ENCODE measurements at places on chromosomes 3 and 15. TPM values are rescaled to one million over a fixed set of nuclear protein-coding genes. Genes with fewer than 3 reads are reported as not detected.

DNA sequence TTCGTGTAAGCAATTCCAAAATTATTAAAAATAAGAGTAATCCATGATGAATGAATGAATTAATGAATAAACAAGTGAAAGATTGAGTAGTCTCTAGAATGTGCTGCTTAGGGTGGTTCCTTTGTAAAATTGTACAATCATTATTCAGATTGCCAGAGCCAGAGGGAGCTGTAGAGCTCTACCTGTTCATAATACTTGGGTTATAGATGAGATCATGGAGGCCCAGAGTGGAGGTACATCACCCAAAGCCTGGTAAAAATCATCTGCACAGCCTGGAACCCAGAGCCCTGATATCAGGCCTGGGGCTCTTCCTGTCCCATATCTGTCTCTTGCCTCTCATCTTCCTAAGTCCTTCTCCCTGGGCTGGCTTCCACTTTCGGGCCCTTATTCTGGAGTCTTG lies 297.2 kb downstream of the RPLP1 start:
- no peak overlapping the region for H3K27ac ChIP-seq
- no peak for DNase-seq
- H3K4me1 ChIP-seq, result peaks cover 25% of the 10 kb centered on the region
- no peaks in the 10 kb centered on the region for H3K36me3 ChIP-seq

DNA sequence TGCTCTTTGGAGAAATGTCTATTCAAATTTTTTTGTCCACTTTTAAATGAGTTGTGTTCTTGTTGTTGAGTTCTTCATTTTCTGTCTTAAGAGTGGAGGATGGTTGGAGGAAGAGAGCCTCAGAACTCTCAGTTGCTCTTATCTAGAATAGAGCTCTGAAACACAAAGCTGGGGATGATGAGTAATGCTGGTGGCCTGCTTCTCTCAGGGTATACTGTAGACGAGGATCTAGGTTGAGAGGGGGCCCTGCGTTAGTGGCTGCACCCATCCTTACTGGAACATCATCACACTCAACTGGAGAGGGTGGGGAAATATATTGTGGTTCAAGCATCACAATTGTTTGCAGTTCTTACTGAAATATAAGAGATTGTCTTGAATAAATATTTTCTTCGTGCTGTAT lies 1.8 kb downstream of the SPTSSB start:
- H3K27me3 ChIP-seq, result peaks cover 17% of the 10 kb centered on the region
- DNase-seq, result no peak
- H3K4me3 ChIP-seq, result no peak overlapping the region
- no peaks in the 10 kb centered on the region for H3K36me3 ChIP-seq
- H3K4me1 ChIP-seq, result peaks cover 16% of the 10 kb centered on the region

GRCh38 chr15:80693682-80694610 lies 1.2 kb upstream of the ABHD17C start:
- peaks cover 17% of the 10 kb centered on the region for H3K4me1 ChIP-seq
- peak overlapping the region; percentile 60 for H3K4me3 ChIP-seq
- no peak for DNase-seq

The LRRC31 gene
- total RNA-seq, result not detected

DNA sequence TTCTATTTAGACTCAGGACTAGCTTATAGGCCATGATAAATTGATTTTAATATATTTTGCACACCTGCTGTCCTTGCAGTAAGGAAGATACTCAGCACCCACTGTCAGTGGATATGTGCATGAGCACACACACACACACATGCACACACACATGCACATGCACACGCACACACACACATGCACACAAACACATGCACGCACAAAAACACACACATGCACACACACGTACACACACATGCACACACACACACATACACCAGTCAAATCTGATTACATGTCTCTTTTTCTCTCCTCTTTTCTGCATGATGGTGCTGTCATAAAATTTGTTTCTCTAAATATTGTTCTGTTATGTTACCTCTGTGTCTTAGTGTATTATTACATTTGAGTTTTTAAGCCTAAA lies 87.3 kb upstream of the OSTN start:
- no peak for DNase-seq
- no peaks in the 10 kb centered on the region for H3K36me3 ChIP-seq
- no peaks in the 10 kb centered on the region for H3K4me1 ChIP-seq
- H3K4me3 ChIP-seq, result no peak overlapping the region
- no peak overlapping the region for H3K27ac ChIP-seq
- H3K27me3 ChIP-seq, result no peaks in the 10 kb centered on the region

DNA sequence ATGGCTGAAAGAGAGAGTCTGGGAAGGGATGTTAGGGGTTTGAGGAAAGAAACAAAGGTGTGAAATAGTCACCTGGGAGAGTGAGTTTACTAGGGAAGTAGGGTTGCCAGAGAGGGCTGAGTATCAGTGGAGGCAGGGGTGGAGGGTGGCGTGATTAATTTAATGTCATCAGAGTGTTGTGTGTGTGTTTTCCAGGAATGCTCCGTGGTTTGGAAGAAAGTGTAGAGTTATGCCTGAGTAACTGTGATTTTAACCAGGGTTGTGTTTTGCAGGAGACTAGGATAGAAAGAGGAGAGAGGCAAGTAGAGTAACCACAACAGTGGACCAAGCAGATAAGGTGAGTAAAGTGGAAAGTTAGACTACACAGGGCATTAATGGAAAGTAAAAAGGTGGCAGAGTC lies 27.2 kb downstream of the PLD1 start:
- no peaks in the 10 kb centered on the region for H3K27me3 ChIP-seq
- H3K4me1 ChIP-seq, result no peaks in the 10 kb centered on the region
- no peaks in the 10 kb centered on the region for H3K36me3 ChIP-seq
- no peak overlapping the region for H3K4me3 ChIP-seq

- H3K36me3 ChIP-seq, result no peaks in the 10 kb centered on the region
- no peaks in the 10 kb centered on the region for H3K4me1 ChIP-seq
- H3K27me3 ChIP-seq, result no peaks in the 10 kb centered on the region
These were observed 66.5 kb upstream of the DAZL start for GRCh38 chr3:16671690-16672089.

DNA sequence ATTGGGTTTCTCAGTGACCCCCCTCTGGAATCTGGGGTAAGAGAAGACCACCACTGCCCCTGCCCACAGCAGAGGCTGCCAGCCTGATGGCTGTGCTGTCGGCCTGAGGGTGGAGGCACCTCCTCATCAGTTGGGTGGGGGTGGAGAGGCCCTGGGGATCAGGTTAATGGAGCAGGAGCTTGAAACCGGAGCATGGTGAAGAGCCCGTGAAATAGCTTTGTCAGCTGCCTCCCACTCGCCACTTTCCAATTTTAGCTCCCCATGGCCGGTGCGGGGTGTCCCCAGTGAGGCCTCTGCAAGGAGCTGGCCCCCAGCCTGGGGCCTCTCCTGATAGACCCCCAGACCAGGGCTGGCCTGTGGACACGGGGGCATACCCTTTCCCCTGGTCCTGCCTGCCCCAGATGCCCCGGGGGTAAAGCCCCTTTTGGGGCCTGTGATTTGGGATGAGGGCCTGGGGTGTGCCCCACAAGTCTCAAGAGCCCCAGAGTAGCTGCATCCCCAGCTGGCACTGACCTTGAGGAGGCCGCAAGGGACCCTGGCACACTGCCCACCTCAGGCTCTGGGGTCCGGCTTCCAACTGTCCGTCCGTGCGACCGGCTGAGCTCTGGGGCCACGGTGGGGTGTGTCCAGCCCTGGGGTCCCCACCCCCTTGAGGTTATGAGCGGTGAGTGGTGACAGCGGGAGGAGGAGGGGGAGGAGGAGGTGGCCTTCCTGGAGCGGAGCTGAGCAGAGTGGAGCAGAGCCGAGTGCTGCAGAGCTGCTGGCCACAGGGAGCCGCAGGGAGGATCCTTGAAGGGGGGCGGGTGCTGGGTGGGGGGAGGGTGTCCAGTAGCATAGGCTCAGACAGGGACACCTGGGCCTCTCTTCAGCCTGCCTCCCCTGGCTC lies at the start of gene HHATL:
Gene HHATL, minus strand, starts transcription at position 733 of the 886 bp plus-strand sequence. CDS start 1,972 bp downstream, outside the sequence.
- H3K4me3 ChIP-seq, result no peak within 1 kb of the TSS
- H3K27ac ChIP-seq, result no peak within 1 kb of the TSS

GRCh38 chr15:46312133-46312740 lies 677.4 kb downstream of the SQOR start:
- H3K36me3 ChIP-seq, result no peaks in the 10 kb centered on the region
- no peaks in the 10 kb centered on the region for H3K4me1 ChIP-seq
- H3K4me3 ChIP-seq, result no peak overlapping the region

The PDZRN3 gene
- total RNA-seq, result not detected

DNA sequence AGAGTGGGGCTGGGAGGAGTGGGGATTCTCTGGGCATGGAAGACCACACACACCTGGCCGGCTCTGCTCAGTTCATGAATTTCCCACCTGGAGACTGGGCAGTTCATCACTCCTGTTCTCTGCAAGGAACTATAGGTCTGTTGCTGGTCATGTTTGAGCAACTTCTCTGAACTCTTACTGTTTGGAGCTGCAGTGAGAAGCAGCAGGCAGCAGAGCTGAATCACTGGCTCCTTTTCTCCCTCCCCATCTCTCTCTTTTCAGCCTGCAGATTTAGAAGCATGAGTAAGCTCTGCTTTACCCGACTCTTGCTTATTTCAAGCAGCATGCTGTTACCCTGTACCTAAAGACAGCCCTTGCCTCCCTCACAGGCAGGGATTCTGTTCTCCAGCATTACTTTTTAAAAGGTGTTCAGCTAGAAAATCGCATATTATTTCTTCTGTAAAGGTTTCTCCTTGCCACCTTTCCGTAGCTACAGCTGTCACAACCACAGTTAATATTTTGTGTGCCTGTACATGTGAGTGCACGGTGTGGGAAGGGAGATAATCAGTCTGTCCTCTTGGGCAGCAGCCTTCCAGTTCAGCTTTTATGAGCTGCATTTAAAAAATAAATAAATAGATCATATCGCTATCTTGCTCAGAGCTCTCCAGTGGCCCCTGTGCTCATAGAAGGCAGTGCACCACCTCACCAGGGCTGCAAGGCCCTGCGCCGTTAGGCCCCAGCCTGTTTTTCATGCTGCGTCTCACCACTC lies 131.6 kb downstream of the CHCHD6 start:
- no peak overlapping the region for H3K4me3 ChIP-seq
- H3K27ac ChIP-seq, result no peak overlapping the region
- no peaks in the 10 kb centered on the region for H3K4me1 ChIP-seq
- no peak for DNase-seq
- H3K27me3 ChIP-seq, result no peaks in the 10 kb centered on the region
- H3K36me3 ChIP-seq, result no peaks in the 10 kb centered on the region

DNA sequence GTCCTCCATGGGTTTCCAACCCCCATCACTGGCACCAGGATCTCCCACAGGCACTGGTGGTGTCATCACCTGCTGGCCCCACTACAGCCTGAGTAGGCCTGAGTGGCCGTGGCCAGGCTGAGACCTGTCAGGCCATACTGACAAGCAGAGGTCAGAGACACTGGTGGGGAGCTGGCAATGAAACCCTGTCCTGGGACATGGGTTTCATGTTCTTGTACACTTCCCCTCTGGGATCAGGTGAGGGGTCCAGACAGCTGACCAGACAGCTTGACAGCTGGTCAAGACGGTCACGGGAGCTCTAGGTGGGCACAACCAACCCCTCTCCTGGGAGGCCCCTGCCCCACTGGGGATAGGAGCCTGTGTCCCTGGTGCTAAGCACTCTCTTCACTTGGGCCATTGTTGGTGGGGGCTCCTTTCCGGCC lies 13.1 kb downstream of the ZBTB47 start:
- no peak overlapping the region for H3K4me3 ChIP-seq
- DNase-seq, result no peak
- no peaks in the 10 kb centered on the region for H3K36me3 ChIP-seq
- no peaks in the 10 kb centered on the region for H3K4me1 ChIP-seq

GRCh38 chr3:192395506-192395905 lies 331.8 kb downstream of the FGF12 start:
- no peaks in the 10 kb centered on the region for H3K4me1 ChIP-seq
- no peak overlapping the region for H3K4me3 ChIP-seq
- no peak for DNase-seq

- H3K27me3 ChIP-seq, result no peaks in the 10 kb centered on the region
- H3K36me3 ChIP-seq, result peaks cover 29% of the 10 kb centered on the region
- no peak for DNase-seq
- peak overlapping the region; percentile 95 for H3K27ac ChIP-seq
These were observed 885 bp downstream of the CDV3 start for GRCh38 chr3:133574260-133574881.

The COL6A5 gene
- not detected for total RNA-seq

GRCh38 chr15:52257734-52258062 lies 37.9 kb downstream of the MYO5C start:
- DNase-seq, result no peak
- no peaks in the 10 kb centered on the region for H3K36me3 ChIP-seq
- H3K4me3 ChIP-seq, result no peak overlapping the region
- H3K27me3 ChIP-seq, result no peaks in the 10 kb centered on the region
- peaks cover 27% of the 10 kb centered on the region for H3K4me1 ChIP-seq
- H3K27ac ChIP-seq, result no peak overlapping the region

DNA sequence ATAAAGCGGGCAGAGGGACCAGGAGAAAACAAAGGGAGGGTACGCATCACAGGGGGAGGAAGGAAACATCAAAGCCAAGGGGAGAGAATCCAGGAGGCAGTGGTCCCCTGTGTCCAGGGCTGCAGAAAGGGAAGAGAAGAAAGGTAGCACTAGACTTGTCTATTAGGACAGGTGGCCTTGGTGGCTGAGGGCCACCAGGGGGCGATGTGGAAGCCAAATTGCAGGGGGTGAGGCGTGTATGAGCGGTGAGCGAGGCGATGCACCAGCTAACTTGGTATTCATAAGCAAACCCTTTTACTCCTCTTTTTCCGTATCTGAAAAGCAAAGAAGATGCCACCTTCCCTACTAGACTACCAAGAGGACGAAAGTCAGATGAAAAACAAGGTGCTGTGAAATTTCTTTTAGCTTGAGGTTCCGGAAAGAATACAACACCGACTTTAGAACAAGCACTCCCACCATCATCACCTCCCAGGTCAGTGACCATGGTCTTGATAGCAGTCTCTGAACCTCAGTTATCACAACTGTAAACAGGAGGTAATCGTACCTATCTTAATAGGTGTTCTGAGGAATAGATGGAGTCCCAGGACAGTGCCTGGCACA lies 654.4 kb upstream of the ADAMTS9 start:
- no peaks in the 10 kb centered on the region for H3K4me1 ChIP-seq
- no peak overlapping the region for H3K27ac ChIP-seq
- H3K27me3 ChIP-seq, result no peaks in the 10 kb centered on the region
- no peak for DNase-seq
- H3K36me3 ChIP-seq, result no peaks in the 10 kb centered on the region
